Stomach (tissue), 19 donors: ENCODE measurements at places on chromosomes 1 and 21. TPM values are rescaled to one million over a fixed set of nuclear protein-coding genes. Genes with fewer than 3 reads are reported as not detected.

- DNase-seq: no peak
Measured at GRCh38 chr1:165666152-165666825, 32.1 kb downstream of the ALDH9A1 start.

- DNase-seq: no peak
Measured at GRCh38 chr1:59638231-59638711, 176.5 kb upstream of the HOOK1 start.

GRCh38 chr1:21397813-21398188 is 42.1 kb upstream of the NBPF3 start:
- DNase-seq: peak; percentile 29

Gene SLC35D1
- 19.4 TPM for total RNA-seq

DNA sequence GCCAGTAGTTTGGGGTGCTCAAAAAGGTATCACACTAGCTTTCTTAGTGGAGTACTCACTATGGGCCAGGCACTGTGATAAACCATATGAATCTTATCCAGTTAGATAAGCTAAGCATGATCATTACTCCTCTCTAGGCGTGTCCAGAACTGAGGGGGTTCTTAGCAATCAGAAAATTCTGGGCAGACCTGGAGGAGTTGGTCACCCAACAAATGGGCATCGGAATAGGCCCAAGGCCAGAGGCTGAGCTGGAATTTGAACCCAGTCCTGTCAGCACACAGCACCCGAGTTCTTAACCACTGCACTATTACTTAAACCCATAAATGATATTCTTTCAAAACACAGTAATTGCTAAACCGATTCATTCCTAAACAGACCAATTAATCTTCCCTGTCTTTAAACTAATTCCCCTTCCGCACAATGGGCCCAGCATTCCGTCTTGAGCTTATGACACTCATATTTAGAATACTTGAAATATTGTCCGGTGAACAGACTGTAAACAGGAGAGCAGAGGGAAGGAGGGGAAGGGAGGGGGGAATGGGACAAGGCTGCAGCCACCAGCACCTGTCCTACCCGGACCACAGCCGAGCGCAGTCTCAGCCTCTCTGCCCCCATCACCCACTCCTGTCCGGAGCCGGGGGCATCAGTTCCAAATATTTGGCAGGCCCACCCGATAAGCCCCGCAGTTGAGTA is 113.0 kb upstream of the GADD45A start:
- no peak for DNase-seq

Gene NBPF4
- total RNA-seq: not detected

GRCh38 chr1:26900815-26901511 is 696 bp upstream of the GPATCH3 start:
- DNase-seq: no peak

GRCh38 chr1:107188160-107188559 is 47.3 kb downstream of the NTNG1 start:
- DNase-seq: no peak

- DNase-seq: no peak
Measured at GRCh38 chr1:90973897-90974798, 47.7 kb downstream of the ZNF644 start.

GRCh38 chr1:244672946-244673682 is 20.2 kb downstream of the DESI2 start:
- peak; percentile 31 for DNase-seq

Gene GPR3
- not detected for total RNA-seq

DNA sequence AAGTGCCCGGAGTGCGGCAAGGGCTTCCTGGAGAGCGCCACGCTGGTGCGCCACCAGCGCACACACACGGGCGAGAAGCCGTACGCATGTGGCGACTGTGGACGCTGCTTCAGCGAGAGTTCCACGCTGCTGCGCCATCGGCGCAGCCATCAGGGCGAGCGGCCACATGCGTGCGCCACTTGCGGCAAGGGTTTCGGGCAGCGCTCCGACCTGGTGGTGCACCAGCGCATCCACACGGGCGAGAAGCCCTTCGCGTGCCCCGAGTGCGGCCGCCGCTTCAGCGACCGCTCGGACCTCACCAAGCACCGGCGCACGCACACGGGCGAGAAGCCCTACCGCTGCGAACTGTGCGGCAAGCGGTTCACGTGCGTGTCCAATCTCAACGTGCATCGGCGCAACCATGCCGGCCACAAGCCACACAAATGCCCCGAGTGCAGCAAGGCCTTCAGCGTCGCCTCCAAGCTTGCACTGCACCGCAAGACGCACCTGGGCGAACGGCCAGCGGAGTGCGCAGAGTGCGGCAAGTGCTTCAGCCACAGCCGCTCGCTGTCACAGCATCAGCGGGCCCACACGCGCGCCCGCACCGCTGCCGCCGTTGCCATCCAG is 10.0 kb downstream of the ZNF672 start:
- no peak for DNase-seq

DNA sequence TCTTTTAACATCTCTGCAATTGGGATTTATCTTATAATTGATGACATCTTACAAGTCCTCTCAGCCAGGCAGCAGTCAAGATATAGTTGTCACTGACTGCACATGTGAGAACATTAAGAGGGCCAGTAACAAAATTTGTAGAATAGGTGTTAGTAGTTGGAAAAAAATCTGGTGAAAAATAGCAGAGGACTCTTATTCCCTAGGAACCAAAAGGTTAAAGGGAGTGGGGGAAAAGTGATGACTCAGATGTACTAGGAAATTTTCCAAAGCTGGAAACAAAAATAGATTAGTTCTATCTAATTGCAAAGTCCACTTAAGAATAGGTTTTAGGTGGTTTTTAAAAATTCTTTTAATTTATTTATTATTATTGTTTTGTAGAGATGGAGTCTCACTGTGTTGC is 3.6 kb downstream of the NUP210L start:
- no peak for DNase-seq

DNA sequence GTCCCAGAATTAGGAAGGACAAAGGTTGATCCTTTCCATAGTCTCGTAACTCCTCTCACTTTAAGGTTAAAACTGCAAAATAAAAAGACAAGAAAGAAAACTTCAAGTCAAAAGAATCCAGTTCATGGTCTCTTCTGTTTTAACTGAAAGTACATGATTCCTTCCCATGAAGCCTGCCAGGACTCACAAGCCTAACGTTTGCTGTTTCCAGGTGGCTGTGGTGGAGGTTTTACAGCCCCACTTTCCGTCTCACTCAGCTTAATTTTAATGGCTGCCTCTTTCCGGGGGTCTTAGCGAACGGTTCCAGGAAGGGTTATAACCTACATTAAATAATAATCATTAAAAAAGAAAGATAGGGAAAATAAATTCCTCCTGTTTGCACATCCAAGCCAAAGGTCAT is 136.8 kb upstream of the SPAG17 start:
- DNase-seq: no peak

GRCh38 chr21:17610911-17611310 is 1.8 kb downstream of the BTG3 start:
- peak; percentile 27 for DNase-seq

Gene LRRC39
- total RNA-seq: 2.9 TPM

Gene KCNE2
- total RNA-seq: not detected
